Activated T-cell treated with anti-CD3 and anti-CD28 coated beads for 48 hours (primary cell): ENCODE measurements at places on chromosomes 12 and 14.

- DNase-seq, result no peak
Observed at GRCh38 chr12:22355011-22355580, 20.6 kb upstream of the ST8SIA1 start.

DNA sequence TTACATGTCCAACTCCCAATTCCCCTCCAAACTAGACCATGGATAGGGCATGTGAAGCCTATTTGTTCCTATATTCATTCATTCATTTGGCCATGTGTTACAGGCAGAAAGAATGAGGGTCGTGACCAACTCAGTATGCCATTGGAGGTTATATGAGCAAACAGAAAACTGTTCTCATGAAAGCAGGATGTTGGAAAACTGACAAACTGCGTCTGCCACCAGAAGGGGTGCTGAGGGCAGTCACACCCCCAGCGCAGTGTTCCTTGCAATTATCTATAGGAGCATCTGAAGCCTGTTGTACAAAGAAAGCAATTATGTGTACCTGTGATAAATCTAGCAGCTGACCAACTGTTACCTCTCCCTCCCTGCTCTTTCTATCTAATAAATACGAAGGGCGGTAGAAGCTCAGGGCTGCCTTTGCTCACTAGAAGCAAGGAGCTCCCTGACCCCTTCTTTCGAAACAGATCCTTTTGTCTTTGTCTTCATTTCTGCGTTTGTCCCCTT is 21.1 kb downstream of the ENTPD5 start:
- no peak for DNase-seq

- DNase-seq, result no peak
Observed at GRCh38 chr12:6213969-6214368, 13.8 kb downstream of the CD9 start.

- no peak for DNase-seq
Observed at GRCh38 chr14:56855891-56856461, 45.7 kb upstream of the OTX2 start.

- DNase-seq, result no peak
Observed at GRCh38 chr12:126160912-126161311, 1095.7 kb downstream of the AACS start.

- no peak for DNase-seq
Observed at GRCh38 chr14:100524233-100524932, 62.8 kb downstream of the BEGAIN start.

GRCh38 chr12:106145539-106146447 is 7.0 kb upstream of the NUAK1 start:
- DNase-seq, result no peak

DNA sequence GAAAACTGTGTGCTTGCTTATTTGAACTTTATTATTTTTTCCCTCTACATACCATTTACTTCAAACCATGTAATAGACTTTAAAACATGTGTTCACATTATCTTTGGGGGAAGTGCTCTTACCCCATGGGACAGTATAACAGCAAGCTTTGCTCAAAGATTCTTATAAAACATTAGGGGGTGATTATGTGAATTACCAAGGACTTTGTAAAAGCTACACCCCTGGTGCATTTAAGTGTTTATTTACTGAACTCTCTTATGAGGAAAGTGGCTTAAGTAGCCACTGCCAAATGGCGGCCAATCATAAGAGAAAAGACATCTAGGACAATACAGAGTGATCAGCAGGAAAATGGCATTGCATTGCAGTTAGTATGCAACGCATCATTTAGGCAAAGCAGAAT is 70.3 kb downstream of the CAPZA3 start:
- DNase-seq, result no peak

DNA sequence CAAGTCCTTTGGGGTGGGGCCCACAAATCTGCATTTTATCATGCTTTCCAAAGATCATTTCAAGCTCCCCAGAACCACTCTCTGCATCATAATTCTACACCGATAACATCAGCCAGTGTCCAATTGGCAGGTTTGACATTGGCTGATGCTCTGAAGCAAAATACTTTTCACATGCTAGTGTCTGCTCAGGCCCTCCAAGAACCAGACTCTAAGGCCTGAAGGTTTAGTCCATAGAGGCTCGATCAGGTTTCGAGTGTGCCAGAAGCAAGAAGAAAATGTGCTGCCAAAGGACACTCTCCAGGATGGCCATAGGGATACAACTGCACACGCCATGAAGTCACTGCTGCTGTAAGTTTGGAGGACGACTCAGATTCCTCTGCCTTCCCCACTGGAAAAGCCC is 280.3 kb downstream of the KSR2 start:
- DNase-seq, result no peak

DNA sequence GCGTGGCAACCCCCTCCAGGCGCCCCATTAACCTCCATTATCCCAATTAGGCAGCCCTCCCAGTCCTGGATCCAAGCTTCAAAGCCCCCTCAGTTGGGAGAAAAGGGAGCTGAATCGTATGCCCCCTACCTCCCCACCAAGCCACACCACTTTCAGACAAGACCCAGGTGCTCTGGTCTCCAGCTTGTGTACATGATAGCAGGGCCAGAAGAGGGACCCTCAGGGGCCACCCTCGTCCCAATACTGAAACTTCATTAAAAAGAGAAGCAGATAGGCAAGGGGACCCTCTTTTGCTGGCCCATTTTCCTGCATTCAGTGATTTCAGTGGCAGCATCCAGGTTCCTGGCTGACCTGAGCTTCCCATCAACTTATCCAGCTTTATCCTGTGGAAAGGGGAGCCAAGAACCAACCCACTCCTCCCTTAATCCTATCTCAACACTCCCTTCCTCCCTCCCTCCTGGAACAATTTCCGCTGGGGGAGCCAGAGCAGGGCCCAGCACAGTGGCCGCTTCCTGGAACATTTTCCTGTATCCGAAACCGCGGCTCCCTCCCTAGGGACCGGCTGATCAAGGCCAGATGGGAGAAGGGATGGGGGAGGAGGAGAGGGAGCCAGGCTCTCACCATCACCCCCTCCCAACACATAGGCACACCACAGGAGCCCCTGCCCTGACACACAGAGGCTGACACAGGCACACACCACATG is 9.5 kb upstream of the SP7 start:
- no peak for DNase-seq

- no peak for DNase-seq
Observed at GRCh38 chr12:6065863-6066199, 58.6 kb downstream of the VWF start.

DNA sequence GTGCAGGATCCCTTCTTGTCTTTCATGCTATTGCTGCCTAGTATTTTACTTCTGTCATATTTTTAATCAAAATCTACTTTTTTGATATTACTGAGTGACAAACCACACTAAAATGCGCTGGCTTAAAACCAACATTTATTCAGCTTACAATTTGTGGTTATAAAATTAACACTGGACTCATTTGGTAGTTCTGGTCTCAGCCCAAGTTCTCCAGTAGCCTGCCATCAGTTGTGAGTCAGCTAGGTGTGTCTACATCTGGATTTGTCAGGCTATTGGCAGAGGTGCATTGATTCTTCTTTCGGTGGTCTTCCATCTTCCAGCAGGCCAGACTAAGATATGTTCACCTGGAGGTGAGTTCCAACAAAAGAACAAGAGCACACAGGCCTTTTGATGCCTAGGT is 765.1 kb upstream of the FBXO33 start:
- DNase-seq, result no peak
